ENCODE measurements at places on chromosomes 2 and 18.

- peak; percentile 1 for DNase-seq
These were observed at the start of gene C1GALT1C1L for GRCh38 chr2:43676322-43677050. TSS of gene C1GALT1C1L (minus strand) at chr2:43676429. CDS start at chr2:43676322, 107 bp downstream.

DNA sequence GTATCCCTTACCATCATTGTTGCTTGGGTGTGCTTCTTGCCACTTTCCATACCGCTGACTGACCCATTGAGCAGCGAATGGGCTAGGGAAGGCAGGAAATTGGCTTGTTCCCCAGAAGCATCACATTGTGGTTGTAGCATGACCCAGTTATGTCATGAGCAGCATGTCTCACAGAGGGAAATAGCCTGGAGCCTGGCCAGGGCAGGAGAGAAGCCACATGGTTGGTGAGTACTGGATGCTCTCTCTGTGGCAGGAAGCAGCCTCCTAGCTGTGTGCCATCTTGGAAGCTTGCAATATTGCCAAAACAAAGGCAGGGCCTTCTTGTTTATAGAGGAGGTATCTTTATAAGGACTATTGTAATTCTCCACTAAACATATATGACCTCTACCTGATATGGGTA is 482.6 kb downstream of the PIK3C3 start:
- DNase-seq = no peak

- DNase-seq = no peak
These were observed 29.1 kb downstream of the GAREM1 start for GRCh38 chr18:32441533-32441932.

DNA sequence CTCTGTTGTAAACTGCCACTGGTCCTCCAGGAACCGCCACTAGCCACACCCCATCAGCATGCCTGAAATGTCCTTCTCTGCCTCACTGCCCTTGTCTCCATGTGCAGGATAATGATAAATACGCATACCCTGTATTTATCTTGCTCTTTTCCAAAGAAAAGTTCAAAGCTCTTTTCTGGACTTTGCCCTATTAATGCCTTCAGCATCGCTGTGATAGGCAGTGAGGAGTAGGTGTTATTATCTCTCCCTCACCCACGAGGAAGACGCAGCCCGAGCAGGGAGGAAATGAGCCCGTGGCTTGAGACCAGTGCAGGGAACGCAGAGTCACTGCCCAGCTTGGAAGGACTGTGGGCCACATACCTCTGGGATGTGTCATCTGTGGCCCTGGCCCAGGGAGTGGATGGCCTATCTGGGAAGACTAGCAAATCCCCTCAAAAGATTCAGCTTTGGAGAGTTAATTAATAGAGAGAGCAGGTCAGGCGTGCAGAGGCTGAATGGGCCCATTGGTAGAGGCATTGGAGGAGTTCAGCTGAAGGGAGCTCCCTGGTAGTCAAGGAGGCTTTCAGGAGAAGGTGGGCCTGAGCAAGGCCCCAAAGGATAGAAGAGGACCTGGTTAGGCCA is 39.5 kb upstream of the MCFD2 start:
- DNase-seq = no peak

GRCh38 chr2:30223413-30223874 is 7.9 kb upstream of the LBH start:
- DNase-seq = no peak

- no peak for DNase-seq
These were observed 71.7 kb downstream of the TPGS2 start for GRCh38 chr18:36757081-36757480.

GRCh38 chr2:217880287-217880889 is 122.4 kb downstream of the TNS1 start:
- no peak for DNase-seq

DNA sequence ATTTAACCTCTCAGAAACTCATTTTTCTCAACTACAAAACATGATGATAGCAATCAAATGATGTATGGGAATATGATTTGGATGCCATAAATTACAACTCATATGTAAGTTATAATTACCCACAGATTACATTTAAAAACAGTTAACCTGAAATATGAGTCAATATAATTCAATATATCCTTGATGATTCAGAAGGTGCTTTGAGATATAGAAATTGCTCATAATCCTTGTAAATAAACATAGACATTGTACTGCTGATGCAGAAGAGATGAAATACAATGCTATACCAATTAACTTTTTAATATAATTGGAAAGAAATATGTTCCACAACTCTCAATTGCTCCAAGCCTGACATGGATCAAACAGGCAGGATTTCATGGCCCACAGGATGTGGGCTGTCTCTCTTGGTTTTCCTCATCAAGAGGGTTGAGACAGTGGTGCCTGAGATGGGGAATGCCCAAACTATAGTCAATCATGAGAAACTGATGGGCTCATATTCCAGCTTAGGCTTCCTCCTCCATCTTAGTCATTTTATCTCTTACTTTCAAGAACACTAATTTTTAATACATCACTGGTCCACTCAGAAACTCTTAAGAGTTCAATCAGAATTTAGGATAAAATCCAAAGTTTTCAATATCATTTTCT is 49.4 kb downstream of the NCKAP5 start:
- DNase-seq = no peak

DNA sequence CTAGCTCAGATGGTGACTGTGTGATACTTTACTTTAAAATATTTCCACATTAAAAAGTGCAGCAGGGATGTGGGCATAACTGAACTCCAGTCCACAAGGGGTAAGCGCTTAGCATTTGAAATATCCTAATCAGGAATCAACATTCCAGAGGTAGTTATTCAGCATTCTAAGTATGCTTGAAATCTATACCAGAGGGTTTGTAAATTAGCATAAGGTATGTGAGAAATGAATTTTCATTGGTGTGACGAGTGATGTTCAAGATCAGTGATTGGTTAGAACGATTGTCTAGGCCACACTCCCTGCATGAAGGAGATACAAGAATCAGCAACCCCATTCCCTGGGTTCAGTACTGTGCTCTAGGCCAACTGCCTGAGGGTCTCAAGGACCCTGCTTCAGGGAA is 42.6 kb downstream of the MAPK4 start:
- DNase-seq = no peak

- no peak for DNase-seq
These were observed 52.8 kb upstream of the OTOF start for GRCh38 chr2:26530696-26531095.

GRCh38 chr2:31213601-31214443 is 3.5 kb downstream of the CAPN14 start:
- DNase-seq = no peak

GRCh38 chr2:127046579-127046978 is 60.4 kb downstream of the BIN1 start:
- no peak for DNase-seq

DNA sequence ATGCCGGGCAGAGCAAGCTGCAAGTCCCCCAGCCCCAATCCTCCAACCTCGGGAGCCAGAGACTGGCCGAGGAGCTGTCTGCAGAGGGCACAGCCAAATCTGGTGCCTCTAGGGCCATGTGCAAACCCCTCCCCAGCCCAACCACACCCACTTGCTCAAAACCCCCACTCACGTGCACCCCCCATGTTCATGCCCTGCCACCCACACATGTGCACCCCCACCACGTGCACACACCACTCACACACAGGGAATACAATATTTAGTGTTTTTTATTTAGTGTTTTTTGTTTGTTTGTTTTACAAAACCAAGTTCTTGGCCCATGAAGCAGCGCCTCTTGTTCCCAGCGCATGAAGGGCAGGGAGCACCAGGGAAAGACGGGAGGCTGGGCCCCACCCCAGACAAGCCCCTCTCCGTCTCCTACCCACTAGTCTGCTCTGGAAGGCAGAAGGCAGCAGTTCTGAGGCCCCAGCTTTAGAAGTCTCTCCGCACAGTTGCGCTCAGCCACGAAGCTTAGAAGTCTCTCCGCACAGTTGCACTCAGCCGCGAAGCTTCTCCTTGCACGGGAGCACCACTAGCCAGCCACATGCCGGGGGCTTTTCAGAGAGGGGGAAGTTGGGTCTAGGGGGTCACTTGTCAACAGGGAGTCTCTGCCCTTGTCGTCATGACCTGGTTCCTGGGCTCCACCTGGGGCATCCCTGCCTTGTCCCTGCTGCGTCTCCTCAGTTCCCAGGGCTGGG is 276.1 kb upstream of the HDAC4 start:
- DNase-seq = no peak

DNA sequence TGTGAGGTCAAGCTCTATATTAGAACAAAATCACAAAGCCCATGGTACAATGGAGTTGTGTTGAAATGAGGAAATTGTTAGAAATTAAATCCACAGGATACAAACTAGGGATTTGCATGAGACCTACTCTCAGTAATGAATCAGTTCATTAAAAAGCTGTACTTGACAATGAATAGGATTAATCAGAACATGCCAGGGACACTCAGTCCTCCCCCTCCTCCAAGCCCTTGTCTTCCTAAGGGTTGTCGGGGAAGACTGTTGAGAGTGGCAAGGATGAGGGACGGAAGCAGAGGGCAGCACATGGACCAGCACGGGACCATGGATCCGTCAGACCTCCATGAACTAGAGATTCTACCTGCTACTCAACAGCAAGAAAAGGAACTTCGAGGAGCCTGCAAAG is 39.8 kb downstream of the SPRED2 start:
- no peak for DNase-seq

- no peak for DNase-seq
These were observed 44.0 kb downstream of the SDC1 start for GRCh38 chr2:20180676-20181648.

GRCh38 chr2:96098900-96099590 is 17.3 kb downstream of the ADRA2B start:
- DNase-seq = no peak

- DNase-seq = no peak
These were observed 794.7 kb downstream of the DCC start for GRCh38 chr18:53134711-53135110.

GRCh38 chr2:96241900-96242611 is 23.7 kb downstream of the TMEM127 start:
- no peak for DNase-seq

- peak; percentile 93 for DNase-seq
These were observed at the start of the genes CLHC1 and RPS27A for GRCh38 chr2:55232084-55232862. TSS of gene CLHC1 (minus strand) at chr2:55232293. CDS start at chr2:55222411, 9,882 bp downstream. TSS of gene RPS27A (plus strand) at chr2:55232688. CDS start at chr2:55232825, 137 bp downstream.

GRCh38 chr2:148928395-148928794 is 53.4 kb downstream of the KIF5C start:
- no peak for DNase-seq

- DNase-seq = no peak
These were observed 1.4 kb downstream of the UBE2F start for GRCh38 chr2:237968048-237968862.

- no peak for DNase-seq
These were observed 38.7 kb downstream of the STK39 start for GRCh38 chr2:168208652-168209051.

DNA sequence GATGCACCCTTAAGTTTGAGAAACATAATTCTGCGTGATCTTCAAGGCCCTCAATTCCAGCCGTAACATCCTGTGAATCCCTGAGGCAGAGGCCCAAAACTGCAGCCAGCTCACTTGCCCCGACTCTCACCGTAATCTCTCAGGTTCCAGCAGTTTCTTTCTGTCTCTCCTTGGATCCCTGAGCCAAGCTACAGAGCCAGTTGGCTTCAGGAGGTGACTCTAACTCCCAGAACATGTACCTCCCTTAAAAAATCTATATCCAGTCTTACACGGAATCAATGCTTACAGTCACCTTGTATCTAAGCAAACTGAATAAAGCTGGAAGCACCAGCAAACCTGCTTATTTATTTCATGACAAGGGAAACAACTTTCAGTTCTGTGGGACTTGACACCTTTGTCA is 300.4 kb downstream of the SETBP1 start:
- DNase-seq = no peak

- no peak for DNase-seq
These were observed 213.1 kb downstream of the IKZF2 start for GRCh38 chr2:212938144-212938793.

GRCh38 chr2:205660521-205661124 is 21.7 kb upstream of the NRP2 start:
- DNase-seq = no peak

GRCh38 chr18:58567453-58568196 is 61.3 kb downstream of the ALPK2 start:
- DNase-seq = no peak

- no peak for DNase-seq
These were observed 96.9 kb upstream of the ZNF236 start for GRCh38 chr18:76725445-76725844.

- no peak for DNase-seq
These were observed 346.3 kb downstream of the LRATD1 start for GRCh38 chr2:14978845-14979244.

DNA sequence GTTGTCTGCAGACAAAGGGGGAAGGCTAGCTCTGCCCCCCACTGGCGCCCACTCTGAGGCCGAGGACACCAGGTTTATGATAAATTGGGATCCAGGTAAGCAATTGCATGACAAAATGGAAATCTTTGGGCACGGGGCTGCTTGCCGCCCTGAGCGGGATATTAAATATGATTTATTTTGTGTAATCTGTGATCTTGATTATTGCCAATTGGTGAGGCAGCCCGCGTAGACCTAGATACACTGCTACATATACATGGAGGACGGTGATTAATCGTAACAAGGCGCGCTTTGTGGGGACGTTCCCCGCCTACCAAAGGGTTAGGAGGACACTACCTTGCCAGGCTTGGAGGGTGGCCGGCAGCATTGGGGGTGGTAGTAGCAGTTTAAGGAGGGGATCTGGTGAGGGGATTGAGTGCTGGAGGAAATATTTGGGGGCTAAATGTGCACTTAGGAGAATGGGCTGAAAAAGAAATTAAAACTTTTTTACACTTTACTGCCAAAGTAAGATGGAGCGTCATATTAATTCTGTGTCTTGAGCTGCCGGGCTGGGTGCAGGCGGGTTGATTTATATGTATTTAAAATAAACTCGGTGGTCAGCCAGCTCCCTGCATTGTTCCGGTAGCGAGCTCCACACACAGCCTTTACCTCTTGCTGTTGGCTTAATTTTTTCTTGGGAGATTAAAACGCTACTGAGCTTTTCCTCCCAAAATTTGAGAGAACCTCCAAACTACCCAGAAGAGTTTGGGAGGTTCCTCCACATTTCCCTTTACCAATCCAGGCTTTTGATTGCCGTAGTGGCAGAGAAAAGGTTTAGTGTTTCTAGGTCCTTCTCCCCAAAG is 4.1 kb downstream of the HOXD3 start:
- no peak for DNase-seq

DNA sequence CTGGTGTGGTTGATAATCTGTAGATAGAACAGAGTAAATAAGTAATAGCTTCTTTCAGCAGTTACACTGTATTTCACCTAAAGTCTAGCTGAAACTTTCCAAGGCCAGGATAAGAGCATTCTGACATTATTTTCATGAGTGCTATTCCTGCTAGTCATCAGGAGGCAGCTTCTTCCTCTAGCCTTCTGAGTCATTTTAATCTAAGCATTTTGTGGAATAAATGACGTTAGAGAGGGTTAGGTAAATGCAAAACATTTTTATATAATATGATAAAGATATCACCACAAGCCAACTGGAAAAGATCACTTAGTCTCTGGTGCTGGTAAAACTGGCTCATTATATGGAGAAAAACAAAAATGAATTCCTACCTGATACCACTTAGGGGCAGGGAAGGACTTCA is 138.5 kb downstream of the MEP1B start:
- DNase-seq = no peak

- DNase-seq = no peak
These were observed 70.1 kb downstream of the OSR1 start for GRCh38 chr2:19288291-19288690.

DNA sequence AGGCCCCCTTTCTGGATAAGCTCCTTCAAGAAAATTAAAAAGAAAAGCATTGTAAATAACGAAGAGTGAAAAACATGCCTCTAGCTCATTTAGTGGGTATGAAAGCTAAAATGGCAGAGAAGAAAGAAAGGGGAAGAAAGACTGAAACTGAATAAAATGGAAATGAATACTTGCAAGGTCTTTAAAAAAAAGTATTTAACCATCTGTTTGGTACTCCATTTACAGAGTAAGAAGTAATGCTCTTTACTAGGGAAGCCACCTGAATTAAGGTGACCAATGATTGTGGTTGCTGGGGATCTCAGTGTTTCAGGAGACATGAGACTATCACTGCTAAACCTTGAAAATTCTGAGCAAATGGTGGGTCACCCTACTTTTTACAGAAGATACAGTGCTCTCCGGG is 17.7 kb upstream of the ARL5A start:
- DNase-seq = no peak
